ENCODE measurements at places on chromosomes 13 and 19.
A peak's percentile ranks its signal among the peaks of the same experiment; 100 is the strongest.

- DNase-seq, result no peak
Measured at GRCh38 chr13:82058364-82058763, 1717.4 kb upstream of the SPRY2 start.

DNA sequence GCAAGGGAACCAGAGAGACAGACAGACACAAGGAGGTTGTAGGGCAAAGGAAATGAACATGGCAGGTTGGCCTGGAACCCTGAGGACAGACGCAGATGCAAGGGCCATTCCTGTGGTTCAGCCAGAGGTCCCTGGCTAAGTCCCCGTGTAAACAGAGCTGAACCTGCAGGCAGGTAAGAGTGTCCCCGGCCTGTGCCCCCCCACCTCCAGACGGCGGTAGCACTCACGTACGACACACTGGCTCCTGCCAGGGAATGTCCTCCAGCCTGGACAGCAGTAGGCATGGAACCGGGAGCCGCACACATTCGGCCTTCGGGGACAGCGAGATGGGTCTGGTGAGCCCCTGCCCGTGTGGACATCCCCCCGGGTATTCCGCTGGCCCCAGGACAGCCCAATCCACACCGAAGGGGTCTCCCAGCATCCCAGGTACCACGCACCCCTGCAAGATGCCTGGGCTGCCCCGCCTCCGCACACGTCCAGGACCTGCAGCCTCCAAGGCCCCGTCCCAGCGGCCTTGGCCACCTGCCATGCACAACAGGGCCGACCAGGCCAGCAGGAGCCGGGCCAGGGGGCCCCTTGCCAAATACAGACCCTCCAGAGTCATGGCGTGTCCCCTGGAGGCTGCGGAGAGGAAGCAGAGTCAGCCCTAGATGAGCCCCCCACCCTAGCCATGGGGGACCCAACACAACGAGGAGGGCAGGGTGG is 2.4 kb downstream of the FBN3 start:
- DNase-seq, result no peak

DNA sequence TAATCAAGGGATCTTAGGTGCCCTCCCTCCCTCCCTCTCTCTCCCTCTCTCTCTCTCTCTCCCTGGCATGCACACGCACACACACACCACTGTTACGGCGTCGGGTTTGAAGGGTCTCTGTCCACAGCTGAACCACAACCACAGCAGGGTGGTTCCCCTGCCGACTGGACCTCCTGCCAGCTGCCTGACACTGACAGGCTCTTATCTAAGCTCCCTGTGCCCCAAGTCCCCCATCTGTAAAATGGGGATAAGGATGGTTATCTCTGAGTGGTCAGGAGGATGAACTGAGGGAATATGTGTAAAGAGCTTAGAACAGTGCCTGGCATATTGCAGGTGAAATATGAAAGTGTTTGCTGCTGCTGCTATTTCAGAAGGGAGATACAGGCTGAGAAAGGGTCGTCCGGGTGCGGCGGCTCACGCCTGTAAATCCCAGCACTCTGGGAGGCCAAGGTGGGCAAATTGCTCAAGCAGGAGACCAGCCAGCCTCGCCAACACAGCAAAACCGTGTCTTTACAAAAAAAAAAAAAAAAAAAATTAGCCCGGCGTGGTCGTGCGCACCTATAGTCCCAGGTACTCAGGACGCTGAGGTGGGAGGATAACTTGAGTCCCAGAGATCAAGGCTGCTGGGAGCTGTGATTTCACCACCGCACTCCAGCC is 852 bp upstream of the SHISA7 start:
- DNase-seq, result no peak

DNA sequence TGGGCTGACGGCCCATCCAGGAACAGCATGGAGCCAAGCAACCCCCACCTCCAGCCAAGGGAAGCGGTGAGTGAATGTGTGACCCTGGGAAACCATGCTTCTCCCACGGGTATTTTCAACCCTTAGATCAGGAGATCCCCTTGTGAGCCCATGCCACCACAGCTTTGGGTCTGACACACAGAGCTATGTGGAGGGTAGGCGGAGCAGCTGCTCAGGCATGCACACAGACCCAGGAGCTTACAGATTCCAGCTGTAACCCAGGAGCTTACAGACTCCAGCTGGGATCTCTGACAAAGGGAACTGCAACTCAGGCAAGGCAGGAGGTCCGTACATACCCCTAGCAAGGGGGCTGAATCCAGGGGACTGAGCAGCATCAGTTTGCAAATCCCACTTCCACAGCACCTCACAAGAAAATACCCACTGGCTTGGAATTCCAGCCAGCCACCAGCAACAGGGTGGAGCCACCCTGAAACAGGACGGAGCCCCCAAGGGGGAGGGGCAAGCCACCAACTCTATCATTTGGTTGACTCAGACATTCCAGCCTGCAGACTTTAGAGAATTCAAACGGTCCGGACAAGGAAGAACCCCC is 40.8 kb upstream of the RFXAP start:
- DNase-seq, result no peak

DNA sequence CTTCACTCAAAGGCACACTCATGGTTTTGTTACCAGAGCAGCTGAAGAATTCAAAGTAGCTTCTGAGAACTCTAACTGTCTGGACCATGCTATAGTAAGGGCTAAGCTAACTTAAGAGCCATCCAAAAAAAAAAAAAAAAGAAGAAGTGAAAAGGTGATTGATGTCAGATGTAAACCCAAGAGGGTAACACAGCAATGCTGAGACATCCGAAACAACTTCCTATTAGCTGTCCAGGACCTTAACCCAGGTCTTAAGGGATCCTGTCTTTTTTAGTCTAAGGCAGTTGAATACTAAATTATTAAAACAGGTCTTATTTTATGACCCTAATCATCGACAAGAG is 11.2 kb upstream of the RAB20 start:
- no peak for DNase-seq

DNA sequence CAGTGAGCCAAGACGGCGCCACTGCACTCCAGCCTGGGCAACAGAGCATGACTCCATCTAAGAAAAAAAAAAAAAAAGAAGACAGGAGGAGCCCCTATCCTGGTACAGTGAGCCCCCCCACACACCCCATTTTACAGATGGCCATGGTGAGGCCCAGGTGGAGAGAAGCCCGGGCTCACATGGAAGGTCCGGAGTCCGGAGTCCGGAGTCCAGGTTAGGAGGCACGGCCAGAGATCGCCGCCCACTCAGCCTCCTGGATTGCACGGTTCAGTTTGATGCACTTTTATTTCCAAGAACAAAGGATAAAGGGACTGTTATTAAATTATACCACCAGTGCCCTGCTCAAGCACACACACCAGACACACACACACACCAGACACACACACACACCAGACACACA is 11.3 kb upstream of the BTBD2 start:
- no peak for DNase-seq

DNA sequence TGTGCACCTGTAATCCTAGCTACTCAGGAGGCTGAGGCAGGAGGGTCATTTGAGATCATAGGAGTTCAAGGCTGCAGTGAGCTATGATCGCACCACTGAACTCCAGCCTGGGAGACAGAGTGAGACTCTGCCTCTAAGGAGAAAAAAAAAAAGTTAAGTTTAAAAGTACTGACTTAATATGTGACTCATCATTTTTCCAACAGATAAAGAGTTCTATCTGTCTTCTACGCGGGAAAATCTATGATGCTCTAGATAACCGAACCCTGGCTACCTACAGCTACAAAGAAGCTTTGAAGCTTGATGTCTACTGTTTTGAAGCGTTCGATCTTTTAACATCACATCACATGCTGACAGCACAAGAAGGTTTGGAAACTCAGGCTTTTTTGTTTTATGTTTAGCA is 7.2 kb downstream of the CDC16 start:
- no peak for DNase-seq

DNA sequence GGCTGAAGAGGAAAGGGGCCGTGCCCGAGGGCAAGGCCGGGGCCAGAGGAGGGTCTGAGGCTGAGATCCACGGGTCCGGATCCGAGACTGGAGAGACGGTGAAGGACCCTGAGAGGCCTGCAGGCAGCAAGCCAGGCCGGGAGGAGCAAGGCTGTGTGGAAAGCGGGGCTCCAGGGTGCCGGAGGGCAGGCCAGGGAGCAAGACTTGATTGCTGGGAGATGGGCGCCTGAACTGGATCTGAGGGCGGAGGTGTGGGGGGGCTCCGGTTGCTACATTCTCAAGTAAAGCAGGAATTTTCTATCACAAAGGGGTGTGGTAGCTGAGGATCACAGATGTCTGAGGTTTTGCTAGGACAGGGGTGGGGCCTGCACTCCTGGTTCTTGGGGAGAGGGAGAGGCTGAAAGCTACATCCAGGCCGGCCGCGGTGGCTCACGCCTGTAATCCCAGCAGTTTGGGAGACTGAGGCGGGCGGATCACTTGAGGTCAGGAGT is 3.8 kb downstream of the MAMSTR start:
- DNase-seq, result peak; percentile 46

GRCh38 chr13:42355092-42355485 is 83.1 kb downstream of the AKAP11 start:
- DNase-seq, result no peak

DNA sequence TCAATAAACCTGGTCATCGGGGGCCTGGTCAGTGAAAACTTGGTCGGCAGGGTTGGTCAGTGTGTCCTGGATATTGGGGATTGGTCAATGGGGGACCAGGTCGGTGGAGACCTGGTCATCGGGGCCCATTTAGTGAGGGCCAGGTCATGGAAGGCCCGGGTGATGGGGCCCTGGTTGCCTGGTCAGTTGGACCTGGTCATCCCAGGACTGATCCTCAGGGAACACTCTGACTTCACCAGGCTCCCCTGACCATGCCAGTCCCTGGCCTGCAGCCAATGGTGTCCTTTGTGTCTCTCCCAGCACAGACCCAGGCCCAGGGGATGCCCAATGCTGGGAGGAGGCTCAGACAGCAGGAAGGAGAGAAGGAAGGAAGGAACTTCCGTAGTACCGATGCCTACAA is 42.1 kb upstream of the TPM4 start:
- DNase-seq, result no peak
